ENCODE measurements at places on chromosomes 3 and 15. TPM values are rescaled to one million over a fixed set of nuclear protein-coding genes. Genes with fewer than 3 reads are reported as not detected.

DNA sequence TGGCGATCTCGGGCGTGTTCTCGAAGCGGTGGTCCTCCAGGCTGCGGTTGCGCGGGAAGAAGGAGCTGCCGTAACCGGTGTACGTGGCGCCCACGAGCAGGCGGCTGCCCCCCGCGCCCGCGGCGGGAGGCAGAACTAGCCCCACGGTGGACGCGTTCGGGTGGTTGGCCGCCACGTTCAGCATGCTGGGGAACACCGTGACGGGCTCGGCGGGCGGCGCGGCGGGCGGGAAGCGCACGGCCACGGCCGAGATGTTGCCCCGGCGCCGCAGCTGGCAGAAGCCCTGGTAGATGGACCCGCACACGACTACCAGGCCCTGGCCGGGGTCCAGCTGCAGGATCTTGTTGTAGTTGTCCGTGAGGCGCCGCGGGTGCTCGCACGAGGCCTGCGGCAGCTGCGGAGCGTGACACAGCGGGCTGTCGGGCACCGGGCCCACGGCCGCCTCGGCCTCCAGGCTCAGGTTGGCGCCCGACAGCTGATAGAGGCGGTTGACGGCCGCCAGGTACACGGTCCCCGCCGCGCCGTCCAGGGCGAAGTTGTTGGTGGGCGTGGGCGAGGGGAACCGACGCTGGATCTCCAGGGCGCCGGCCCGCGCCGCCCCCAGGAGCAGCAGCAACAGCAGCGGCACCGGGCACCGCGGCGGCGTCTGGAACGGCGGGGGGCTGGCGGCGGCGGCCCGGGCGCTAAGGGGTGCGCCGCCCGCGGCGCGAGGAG is 397 bp downstream of the PLXND1 start:
- peak overlapping the region; percentile 34 for H3K27ac ChIP-seq
- no peaks in the 10 kb centered on the region for H3K27me3 ChIP-seq
- H3K4me1 ChIP-seq, result peaks cover 50% of the 10 kb centered on the region
- DNase-seq, result peak; percentile 74
- no peaks in the 10 kb centered on the region for H3K36me3 ChIP-seq
- no peak overlapping the region for H3K4me3 ChIP-seq

GRCh38 chr3:170589113-170589512 is 3.2 kb upstream of the SLC7A14 start:
- no peaks in the 10 kb centered on the region for H3K36me3 ChIP-seq
- H3K27ac ChIP-seq, result no peak overlapping the region
- H3K4me1 ChIP-seq, result peaks cover 12% of the 10 kb centered on the region
- no peak for DNase-seq
- no peak overlapping the region for H3K4me3 ChIP-seq
- H3K27me3 ChIP-seq, result peaks cover 8% of the 10 kb centered on the region

- no peak overlapping the region for H3K27ac ChIP-seq
- no peaks in the 10 kb centered on the region for H3K4me1 ChIP-seq
- H3K36me3 ChIP-seq, result no peaks in the 10 kb centered on the region
- H3K4me3 ChIP-seq, result no peak overlapping the region
Measured at GRCh38 chr3:194244167-194244566, 107.0 kb downstream of the CPN2 start.

- H3K4me3 ChIP-seq, result no peak overlapping the region
- no peak for DNase-seq
- H3K27me3 ChIP-seq, result no peaks in the 10 kb centered on the region
- no peak overlapping the region for H3K27ac ChIP-seq
- H3K36me3 ChIP-seq, result no peaks in the 10 kb centered on the region
- no peaks in the 10 kb centered on the region for H3K4me1 ChIP-seq
Measured at GRCh38 chr3:109109574-109109973, 8.4 kb downstream of the MORC1 start.

DNA sequence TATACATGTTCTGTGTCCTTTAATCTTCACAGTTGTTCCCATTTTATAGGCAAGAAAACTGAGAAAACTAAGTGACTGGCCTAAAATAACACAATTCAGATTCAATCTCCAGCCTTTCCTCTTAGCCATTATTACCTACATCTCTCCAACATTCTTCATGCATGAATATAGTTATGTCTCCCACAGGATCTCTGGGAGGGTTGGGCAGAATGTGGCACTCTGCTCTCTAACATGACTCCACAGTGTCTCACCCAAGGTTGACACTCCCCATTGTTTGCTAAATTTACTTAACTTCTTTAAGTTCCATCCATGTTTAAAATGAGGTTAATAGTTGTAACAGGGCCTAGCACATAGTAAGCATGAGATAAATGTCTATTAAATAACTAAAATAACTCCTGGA is 276.3 kb downstream of the ERC2 start:
- no peaks in the 10 kb centered on the region for H3K27me3 ChIP-seq
- H3K36me3 ChIP-seq, result no peaks in the 10 kb centered on the region
- no peaks in the 10 kb centered on the region for H3K4me1 ChIP-seq

DNA sequence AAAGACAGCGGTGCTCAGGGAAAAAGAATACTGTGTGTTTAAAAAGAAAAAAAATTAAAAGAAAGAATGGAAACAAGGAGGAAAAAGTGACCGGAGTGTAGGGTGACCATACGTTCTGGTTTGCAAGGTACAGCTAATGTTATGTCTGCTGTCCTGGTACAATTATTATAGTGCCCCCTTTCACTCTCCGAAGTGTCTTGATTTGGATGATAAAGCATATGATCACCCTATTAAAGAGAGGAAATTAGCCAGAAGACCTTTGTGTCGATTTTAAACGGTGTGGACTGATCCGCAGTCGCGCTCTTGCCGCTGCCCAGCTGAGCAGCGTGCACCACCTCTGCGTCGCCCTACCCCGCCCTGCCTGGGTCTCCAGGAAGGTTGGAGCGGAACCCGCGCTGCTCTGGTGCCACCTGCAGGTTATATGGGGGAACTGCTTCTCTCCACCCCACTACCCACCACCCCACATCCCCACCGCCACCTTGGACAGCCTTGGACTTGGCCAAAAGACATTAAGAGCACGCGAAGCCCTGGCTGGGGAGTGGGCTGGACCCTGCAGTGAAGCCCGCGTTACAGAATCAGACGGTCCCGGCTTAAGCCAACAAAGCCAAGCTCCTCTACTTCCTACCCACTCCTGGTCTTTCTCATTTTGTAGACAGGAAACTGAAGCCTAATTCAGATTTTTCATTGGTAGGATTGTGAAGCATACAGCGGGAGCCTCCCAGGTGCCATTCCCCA is 41.2 kb upstream of the UBE2Q2 start:
- no peaks in the 10 kb centered on the region for H3K27me3 ChIP-seq
- H3K36me3 ChIP-seq, result no peaks in the 10 kb centered on the region
- DNase-seq, result peak; percentile 81
- H3K27ac ChIP-seq, result no peak overlapping the region
- H3K4me3 ChIP-seq, result no peak overlapping the region
- peaks cover 4% of the 10 kb centered on the region for H3K4me1 ChIP-seq

DNA sequence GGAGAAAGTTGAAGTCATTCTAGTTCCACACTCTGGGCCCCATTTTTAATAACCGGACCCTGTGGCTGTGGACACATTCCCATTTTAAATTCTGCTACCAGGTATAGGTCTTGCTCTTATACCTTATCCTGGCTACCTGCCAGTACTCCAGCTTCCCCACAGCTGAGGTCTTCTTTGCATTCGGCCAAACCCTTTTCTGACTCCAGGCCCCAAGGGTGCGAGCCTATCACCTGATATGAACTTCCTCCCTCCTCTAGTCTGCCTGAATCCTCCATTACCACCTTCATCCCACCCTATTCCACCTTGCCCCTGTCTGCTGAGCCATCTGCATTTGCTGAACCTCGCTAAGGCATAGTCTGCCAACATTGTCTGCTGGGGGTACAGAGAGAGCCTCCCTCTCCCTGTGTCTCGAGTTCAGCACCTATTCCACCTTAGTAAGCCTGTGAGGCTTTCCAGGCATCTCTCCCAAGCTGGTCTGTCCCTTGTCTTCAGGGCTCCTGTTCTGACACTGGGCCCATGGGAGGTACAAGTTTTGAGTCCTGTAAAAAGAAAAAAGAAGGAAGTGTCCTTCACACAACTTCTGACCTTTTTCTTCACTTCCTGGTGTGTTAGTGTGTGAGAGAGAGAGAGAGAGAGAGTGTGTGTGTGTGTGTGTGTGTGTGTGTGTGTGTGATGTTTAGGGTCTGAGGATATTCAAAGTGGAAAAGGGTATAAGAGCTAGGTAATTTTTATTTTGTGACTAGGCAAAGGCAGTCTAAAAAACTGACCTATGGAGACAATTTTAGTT is 27.0 kb downstream of the PDE8A start:
- no peak overlapping the region for H3K4me3 ChIP-seq
- no peaks in the 10 kb centered on the region for H3K27me3 ChIP-seq
- peak overlapping the region; percentile 65 for H3K27ac ChIP-seq

GRCh38 chr15:67114846-67115585 is 49.6 kb downstream of the SMAD3 start:
- H3K27me3 ChIP-seq, result no peaks in the 10 kb centered on the region
- no peak for DNase-seq
- peak overlapping the region; percentile 36 for H3K27ac ChIP-seq

GRCh38 chr3:50351323-50351697 is 648 bp downstream of the CYB561D2 start:
- peaks cover 55% of the 10 kb centered on the region for H3K4me1 ChIP-seq
- H3K27me3 ChIP-seq, result no peaks in the 10 kb centered on the region
- H3K36me3 ChIP-seq, result peaks cover 14% of the 10 kb centered on the region
- peak overlapping the region; percentile 87 for H3K27ac ChIP-seq
- no peak for DNase-seq

Gene CASR
- 8.9 TPM for total RNA-seq

Gene TLR9
- total RNA-seq, result 0.26 TPM

Gene PRRT3
- 3.9 TPM for total RNA-seq

Data from body of pancreas (tissue), 4 donors.